ENCODE measurements at places on chromosomes 16 and 17.
A peak's percentile ranks its signal among the peaks of the same experiment; 100 is the strongest.

- no peak for DNase-seq
Observed at GRCh38 chr16:58507963-58508670, 7.2 kb upstream of the SETD6 start.

DNA sequence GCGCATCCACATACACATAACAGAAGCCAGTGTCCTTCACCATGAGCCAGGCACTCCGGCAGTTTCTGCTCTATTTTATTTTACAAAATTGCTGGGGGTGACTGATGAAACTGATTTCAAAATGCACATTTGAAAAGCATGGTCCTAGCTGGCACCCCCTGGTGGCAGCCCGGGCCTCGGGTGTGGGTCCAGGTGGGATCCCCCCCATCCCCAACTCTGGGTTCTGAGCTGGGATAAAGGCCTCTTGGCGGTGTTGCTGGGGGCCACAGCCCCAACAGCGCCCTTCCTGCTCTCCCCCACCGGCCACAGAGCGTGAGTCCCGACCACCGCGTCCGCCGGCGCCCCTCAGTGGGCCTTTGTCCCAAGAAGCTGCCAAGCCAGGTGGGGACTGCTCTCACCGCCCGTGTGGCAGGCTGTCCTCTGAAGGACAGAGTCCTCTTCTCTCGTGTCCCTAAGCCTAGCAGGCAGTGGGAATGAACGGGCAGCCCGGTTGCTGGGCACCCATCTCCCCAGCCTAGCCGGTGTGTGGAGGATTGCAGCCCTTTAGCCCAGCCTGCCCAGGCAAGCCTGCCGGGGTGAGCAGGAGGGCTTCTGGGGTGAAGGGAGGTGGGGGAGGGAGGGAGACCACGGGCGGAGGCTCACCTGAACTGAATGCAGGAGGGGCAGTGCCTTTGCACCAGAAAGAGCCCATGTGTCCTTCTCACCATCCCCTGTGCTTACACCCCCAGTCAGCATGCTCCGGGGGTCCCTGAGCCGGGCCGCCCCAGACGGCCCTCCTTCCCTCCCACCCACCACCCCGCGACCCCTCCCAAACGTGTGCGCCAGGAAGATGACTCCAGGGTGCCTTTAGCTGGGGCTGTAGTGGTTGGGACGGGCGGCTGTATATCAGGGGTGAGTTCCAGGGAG, 898 bp downstream of the SNAI3 start:
- peak; percentile 51 for DNase-seq

DNA sequence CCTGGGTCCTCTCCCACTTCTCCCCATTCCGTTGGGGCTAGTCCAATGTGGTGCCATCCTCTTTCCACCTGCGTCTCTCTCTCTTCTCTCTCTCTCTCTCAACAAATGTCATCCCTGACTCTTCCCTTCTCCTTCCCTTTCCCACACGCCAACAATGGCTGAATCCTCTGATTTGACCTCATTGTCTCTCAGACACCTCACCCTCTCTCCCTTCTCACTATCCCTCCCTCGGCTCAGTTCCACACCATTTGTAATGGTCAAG, 628 bp upstream of the ZNF18 start:
- DNase-seq = no peak

GRCh38 chr16:72764015-72764654, 283.8 kb downstream of the ZFHX3 start:
- DNase-seq = no peak

DNA sequence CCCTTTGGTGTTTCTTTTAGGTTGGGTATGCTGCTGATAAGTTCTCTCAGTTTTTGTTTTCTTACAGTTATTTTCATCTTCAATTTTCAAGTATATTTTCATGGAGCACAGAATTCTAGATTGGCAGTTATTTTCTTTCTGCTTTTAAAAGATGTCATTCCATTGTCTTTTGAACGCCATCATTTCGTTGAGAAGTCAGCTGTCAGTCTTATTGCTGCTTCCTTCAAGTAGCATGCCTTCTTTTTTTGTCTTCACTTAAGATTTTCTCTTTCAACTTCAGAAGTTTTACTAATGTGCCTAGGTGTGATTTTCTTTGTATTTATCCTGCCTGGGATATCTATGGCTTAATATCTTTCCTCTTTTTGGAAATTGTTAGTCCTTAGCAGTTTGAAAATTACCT, 262.2 kb upstream of the PMFBP1 start:
- peak; percentile 33 for DNase-seq

GRCh38 chr17:27081002-27081638, 212.8 kb upstream of the WSB1 start:
- no peak for DNase-seq

GRCh38 chr16:28200661-28201060, 11.1 kb downstream of the XPO6 start:
- no peak for DNase-seq

GRCh38 chr17:3657874-3658783, 10.2 kb downstream of the TAX1BP3 start:
- no peak for DNase-seq

GRCh38 chr16:74760007-74760767, 14.4 kb downstream of the FA2H start:
- DNase-seq = peak; percentile 26

GRCh38 chr16:20880867-20881502, 19.2 kb downstream of the DCUN1D3 start:
- DNase-seq = no peak

- DNase-seq = no peak
Observed at GRCh38 chr16:87921236-87921773, 15.0 kb downstream of the CA5A start.

GRCh38 chr17:58246104-58246740, 7.8 kb downstream of the LPO start:
- no peak for DNase-seq
